Left lung (tissue), 14 donors: ENCODE measurements at places on chromosomes 7 and 10. TPM values are rescaled to one million over a fixed set of nuclear protein-coding genes. Genes with fewer than 3 reads are reported as not detected.

DNA sequence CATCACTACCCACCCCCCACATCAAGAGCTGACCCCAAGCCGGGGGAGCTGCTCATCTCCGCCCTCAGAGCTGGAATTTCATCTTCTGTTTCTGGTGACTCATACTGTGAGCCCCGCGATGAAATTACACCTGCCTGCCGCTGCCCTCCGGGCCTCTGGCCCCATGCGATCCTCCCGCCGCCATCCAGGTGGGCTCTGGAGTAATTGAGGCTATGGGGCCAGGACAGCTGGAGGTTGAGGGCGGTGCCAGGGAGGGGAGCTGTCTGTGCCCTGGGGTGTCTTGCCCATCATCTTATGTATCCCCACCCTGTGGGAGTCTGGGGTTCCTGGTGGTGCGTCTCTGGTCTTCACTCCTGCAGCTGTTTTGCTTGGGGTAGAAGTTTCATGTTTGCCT, 9.0 kb downstream of the GTF2IRD1 start:
- DNase-seq = no peak

MCM10 gene
- 9.1 TPM for total RNA-seq

DNA sequence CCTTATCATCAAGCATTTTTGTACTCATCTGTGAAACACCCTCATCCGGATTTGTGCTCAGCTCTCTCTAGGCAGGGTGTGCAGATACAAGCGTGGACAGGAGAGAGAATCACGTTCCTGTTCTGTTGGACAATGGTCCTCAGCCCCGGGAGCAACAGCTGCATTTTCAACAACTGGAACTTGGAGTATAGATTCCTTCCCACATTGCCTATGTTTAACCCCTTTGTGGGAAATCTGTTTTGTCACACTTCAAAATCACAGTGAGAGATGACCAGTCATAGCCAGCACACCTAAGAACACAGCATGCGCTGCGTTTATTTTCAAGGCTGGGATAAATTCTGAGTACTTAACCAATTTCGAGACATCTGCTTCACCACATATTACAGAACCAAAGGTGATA, 32.5 kb downstream of the MAP3K8 start:
- DNase-seq = no peak

- no peak for DNase-seq
Measured at GRCh38 chr10:27746397-27747095, 927 bp upstream of the MKX start.

DNA sequence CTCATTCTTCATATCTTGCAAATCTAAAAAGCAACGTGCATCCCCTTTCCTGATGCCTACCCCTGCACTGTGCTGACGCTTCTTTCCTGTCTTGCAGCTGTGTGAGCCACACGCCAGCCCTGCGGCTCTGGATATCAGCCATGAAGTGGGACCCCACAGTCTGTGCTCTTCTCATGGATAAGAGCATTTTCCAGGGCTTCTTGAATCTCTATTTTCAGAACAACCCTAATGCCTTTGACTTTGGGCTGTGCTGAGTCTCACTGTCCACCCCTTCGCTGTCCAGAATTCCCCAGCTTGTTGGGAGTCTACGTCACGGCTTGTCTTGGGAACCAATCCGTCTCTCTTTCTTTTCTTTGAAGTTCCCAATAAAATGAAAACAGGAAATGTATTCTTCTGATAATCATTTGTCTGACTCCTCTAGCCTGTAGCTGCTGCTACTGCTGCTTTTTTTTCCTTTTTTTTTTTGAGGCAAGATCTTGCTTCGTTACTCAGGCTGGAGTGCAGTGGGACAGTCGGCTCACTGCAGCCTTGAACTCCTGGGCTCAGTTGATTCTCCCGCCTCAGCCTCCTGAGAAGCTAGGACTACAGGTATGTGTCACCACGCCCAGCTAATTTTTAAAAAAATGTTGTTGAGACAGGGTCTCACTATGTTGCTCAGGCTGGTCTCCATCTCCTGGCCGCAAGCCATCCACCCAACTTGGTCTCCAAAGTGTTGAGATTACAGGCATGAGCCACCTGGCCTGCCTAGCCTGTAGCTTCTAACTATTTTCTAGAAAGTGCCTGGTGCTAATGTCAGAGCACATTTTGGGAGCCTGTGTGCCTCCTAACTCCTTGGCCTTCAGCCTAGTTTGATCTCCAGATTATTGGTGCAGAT, 30.3 kb downstream of the GSTO2 start:
- DNase-seq = peak; percentile 57

SPDYE18 gene
- 0.81 TPM for total RNA-seq
